IMR-90 (cell line): ENCODE measurements at places on chromosomes 6 and 20.

- DNase-seq, result peak; percentile 24
Measured at GRCh38 chr6:41527721-41528408, 18.3 kb upstream of the FOXP4 start.

GRCh38 chr20:51354191-51354768 lies 188.2 kb downstream of the NFATC2 start:
- DNase-seq, result peak; percentile 85

DNA sequence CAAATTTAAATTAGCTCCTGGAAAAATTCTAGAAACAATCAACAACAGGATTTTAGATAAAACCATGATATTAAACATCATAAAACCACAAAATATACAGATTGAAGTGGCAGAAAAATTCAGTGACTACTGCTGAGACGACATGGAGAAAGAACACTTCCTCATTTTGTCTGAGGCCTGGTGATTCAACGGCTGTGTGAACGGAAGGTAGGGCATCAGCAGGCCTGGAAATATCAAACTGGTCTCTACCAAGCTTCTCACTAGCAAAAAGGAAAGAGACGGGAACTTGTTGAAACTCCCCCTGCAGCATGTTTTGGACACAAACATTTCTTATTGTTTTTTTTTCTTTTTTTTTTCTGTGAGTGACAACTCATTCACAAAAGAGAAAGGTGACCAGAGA lies 58.0 kb upstream of the AHI1 start:
- no peak for DNase-seq

DNA sequence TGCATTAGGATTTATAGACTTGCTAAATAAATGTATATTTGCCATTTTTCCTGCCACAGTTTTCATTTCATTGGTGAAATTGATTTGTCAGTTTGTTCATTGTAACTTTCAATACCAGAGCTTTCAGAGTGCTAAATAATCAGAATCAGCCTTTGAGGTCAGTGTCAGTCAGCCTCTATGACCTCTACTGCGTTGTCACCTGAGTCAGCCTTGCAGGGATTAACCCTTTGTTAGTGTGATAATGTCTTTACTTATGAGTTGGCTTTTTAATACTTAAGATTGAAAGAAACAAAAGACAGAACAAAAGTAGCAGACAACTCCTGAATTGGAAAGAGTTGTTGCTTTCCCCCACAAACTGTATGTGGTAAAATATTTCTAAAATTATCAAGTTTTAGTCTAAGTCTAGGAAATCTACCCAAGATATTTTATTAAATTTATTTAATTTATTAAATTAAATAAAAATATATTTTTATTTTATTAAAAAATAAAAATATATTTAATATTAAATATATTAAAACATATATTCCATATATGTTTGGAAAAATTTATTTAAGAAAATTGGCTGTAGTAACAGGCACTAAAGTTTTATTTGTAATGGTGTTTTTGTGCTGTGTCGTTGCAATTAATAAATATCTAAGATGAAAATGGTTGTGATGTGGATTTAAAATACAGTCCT lies 125.2 kb downstream of the AFG1L start:
- no peak for DNase-seq

DNA sequence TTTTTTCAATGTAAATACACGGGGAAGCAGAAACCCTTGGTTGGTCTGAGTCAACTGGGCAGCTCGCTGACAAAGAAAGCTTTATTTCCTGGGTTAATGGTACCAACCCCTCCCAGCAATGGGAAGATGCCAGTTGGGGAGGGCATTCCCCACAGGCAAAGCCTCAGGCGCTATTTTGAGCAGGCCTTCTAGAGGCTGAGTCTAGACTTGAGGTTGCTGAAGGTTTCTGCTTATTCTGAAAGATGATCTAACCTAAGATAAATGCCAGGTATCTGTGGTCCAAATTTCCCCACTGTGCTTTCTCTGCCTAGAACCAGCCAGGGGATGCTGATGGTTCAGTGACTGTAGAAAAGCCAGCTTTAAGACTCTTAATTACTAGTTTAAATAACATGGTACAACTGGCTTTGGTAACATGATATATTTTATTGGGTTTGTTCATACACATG lies 172.5 kb upstream of the JARID2 start:
- peak; percentile 18 for DNase-seq

GRCh38 chr20:62141397-62142251 lies 1.6 kb downstream of the PSMA7 start:
- peak; percentile 38 for DNase-seq

DNA sequence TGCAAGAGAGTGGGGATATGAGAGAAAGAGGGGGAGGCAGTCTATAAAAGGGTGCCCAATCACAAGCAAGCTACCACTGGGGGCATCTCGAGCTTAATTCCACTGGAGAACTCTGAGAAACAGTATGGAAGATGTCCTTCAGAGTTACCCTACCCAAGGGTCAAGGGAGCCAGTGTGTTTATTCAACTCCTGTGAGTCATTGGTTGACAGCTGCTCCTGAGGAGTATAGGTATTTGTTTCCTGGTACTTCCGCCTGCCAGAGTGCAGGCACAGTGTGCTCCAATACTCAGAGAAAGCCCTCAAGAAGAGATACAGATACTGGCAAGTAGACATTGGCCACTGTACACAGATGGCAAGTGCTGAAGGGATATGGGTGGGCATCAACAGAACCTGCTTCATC lies 49.5 kb downstream of the ARHGAP40 start:
- DNase-seq, result no peak

GRCh38 chr6:43974643-43975230 lies 152.5 kb downstream of the MRPL14 start:
- DNase-seq, result peak; percentile 59

DNA sequence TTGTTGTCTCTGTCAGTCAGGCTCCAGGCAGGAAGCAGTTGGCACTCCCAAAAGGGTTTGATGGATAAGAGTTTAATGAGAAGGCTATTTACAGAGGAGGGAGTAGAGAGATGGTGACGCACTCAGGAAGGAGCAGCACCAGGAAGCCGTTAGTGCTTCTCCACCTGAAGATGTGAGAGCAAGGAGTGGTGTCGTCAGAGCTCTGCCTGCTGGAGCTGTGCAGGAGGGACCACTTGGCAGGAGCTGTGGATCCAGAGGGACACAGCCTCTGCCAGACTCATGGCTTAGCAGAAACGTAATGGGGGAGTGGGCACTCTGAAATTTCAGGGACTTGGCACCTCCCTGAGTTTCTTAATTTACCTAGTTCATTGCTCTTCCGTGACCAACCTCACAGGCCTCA lies 16.8 kb downstream of the DAAM2 start:
- no peak for DNase-seq

- no peak for DNase-seq
Measured at GRCh38 chr20:64158346-64159285, 5.6 kb upstream of the MYT1 start.

DNA sequence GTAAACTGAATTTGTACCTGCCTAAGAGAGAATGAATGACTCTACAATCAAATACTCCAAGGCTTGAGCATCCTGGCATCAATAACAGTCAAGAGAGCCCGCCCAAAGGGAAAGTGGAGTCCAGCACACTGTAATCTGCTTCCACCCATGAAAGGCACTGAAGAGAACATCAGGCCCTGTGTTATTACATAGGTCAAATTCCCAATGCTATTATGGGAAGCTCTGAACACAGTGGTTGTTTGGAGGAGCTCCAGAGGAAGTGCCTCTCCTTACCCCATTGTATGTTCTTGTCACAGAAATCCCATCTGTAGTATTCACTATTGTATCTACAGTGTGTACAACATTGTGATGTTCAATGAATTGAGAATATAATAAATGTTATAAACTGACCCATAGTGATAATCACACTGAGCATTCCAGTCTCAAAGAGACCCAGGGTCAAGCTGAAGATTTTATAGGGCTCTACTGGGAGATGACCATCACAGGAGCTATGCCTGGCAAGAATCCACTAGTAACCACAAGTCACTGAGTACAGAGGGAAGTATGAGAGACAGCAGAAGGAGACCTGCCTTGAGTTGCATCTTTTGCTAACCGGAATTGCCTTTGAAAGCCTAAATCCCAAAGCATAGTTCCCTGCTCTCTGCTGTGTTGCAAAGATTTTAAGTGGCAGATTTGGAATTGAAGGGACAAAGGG lies 446.7 kb downstream of the GJA1 start:
- DNase-seq, result peak; percentile 92

GRCh38 chr6:72835749-72836148 lies 213.9 kb downstream of the KCNQ5 start:
- DNase-seq, result no peak

GRCh38 chr6:46010771-46011170 lies 4.9 kb downstream of the CLIC5 start:
- no peak for DNase-seq

- no peak for DNase-seq
Measured at GRCh38 chr20:39974966-39975501, 714.0 kb downstream of the MAFB start.

- DNase-seq, result peak; percentile 87
Measured at GRCh38 chr6:105170059-105170458, 9.8 kb downstream of the POPDC3 start.

DNA sequence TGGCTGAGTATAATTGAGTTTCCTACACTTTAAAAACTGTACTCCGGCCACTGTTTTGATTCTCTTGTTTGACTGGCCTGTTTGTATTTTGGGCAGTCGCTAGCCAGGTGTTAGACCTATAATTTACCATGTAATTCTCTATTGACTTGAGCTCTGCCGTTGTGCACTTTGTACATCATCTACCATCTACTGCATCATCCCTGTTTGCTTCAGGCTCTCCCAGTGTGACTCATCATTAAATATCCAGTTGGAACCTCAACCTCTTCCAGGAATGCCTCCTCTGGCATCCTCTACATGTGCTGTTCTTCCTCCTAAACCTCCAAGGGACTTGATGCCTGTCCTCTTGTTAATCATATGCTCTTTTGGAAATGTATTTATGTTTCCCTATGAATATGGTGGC lies 72.3 kb downstream of the FARS2 start:
- DNase-seq, result peak; percentile 60

DNA sequence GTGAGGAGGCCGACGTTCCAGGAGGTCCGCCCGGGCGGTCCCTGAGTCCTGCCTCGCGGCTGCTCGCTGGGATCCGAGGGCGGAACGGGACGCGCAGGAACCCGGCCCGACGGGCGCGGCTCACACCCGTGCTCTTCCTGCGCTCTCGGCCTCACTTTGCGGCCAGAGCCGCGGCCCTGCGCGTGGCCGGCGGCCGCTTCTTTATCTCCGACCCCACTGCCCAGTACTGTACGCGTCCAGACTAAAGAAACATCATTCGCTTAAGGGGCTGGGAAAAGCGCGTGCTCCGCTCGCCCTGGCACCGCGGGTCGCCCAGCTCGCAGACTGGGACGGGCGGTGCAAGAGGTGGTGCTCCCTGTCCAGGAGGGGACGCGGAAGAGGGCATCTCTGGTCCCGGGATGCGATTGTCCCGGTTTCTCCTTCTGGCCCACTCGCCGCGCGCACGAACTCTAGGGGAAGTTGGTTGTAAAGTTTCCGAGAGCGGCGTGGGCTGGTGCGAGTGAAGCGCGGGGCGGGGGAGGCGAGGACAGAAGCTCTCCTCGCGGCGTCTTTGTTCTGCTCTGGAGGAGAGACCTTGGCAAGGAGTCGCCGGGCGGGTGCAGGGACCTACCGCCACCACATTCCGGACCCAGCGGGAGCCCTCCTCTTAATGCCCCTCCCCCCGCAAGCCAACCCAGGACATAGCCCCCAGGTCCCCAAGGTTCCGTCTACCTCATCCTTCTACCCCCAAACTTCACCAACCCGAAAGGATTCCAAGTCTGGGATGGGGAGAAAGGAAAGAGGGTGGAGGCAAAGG lies 71.0 kb downstream of the SOX4 start:
- DNase-seq, result no peak

GRCh38 chr6:112024464-112024863 lies 29.4 kb upstream of the CCN6 start:
- DNase-seq, result no peak
